ENCODE measurements at places on chromosomes 1 and 21.

DNA sequence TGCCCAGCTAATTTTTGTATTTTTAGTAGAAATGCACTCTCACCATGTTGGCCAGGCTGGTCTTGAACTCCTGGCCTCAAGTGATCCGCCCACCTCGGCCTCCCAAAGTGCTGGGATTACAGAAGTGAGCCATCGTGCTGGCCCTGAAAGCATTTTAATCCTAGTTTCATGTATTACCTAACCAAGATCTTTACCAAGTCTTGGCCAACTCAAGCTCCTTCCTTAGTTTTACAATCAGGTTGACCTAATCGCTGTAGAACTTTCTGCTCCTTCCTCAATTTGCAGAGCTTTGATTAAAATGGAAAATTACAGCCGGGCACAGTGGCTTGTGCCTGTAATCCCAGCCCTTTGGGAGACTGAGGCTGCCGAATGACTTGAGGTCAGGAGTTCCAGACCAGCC is 3.2 kb upstream of the TMEM63A start:
- H3K4me1 ChIP-seq = peaks cover 32% of the 10 kb centered on the region
- H3K27me3 ChIP-seq = peaks cover 4% of the 10 kb centered on the region
- no peak overlapping the region for H3K4me3 ChIP-seq
- DNase-seq = no peak

DNA sequence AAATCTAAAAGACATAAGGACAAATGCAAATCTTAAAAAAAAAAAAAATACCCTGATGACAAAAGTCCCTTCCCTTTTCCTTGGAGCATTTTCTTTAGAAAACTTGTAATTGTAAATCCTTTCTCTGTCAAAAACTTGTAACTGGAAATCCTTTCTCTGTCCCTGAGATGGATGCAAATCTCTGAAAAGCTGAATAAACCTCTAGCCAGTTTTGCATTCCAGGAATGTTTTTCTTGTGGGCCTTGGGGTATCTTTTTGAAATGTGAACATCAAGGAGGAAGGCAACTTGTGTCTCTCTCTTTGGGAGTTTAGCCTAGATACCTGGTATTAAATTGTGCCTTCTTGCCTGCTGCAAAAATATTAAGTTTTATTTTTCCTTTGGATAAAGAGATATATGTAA is 305.3 kb downstream of the KCNT2 start:
- H3K27ac ChIP-seq = no peak overlapping the region
- H3K4me3 ChIP-seq = no peak overlapping the region
- H3K27me3 ChIP-seq = no peaks in the 10 kb centered on the region
- H3K4me1 ChIP-seq = no peaks in the 10 kb centered on the region
- no peak for DNase-seq

GRCh38 chr1:58722967-58723366 is 23.1 kb upstream of the MYSM1 start:
- H3K4me1 ChIP-seq = peaks cover 25% of the 10 kb centered on the region
- no peak overlapping the region for H3K4me3 ChIP-seq
- no peaks in the 10 kb centered on the region for H3K27me3 ChIP-seq
- no peaks in the 10 kb centered on the region for H3K36me3 ChIP-seq
- H3K27ac ChIP-seq = no peak overlapping the region
- DNase-seq = no peak

DNA sequence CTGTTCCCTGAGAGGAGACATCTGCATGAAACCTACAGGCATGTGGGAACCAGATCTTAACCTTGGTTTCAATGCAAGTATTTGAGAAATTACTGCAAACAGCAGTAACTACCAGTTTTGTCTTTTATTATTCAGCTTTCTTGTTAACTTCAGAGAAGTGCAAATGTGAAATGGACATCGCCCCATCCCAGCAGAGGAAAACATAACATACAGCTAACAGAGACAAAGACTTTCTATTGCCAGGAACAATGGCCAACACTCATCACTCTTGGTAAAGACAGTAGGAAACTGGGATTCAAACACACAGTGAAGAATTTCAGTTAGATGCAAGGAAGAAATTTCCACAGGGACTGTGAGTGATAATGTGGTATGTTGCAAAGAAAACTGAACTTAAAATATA is 115.1 kb downstream of the SLC30A10 start:
- no peaks in the 10 kb centered on the region for H3K27me3 ChIP-seq
- no peak overlapping the region for H3K4me3 ChIP-seq
- no peaks in the 10 kb centered on the region for H3K36me3 ChIP-seq
- DNase-seq = no peak

GRCh38 chr1:208809876-208810275 is 565.7 kb upstream of the PLXNA2 start:
- no peaks in the 10 kb centered on the region for H3K27me3 ChIP-seq
- no peak overlapping the region for H3K27ac ChIP-seq
- no peak for DNase-seq
- no peaks in the 10 kb centered on the region for H3K36me3 ChIP-seq
- H3K4me3 ChIP-seq = no peak overlapping the region
- no peaks in the 10 kb centered on the region for H3K4me1 ChIP-seq
